Bronchial smooth muscle cell (primary cell): ENCODE measurements at places on chromosomes 11 and 22. TPM values are rescaled to one million over a fixed set of nuclear protein-coding genes. Genes with fewer than 3 reads are reported as not detected.

Gene MS4A15
- total RNA-seq = not detected in 2 replicates

Gene ASCC2
- total RNA-seq = 21.3 and 31.9 TPM in 2 replicates

Gene ADM
- 183 and 196 TPM in 2 replicates for total RNA-seq

Gene SCGB2A2
- not detected in 2 replicates for total RNA-seq

Gene MB
- 0.16 TPM in 1 of 2 replicates, not detected in the other for total RNA-seq

Gene SDHAF2
- total RNA-seq = 33.8 and 42.6 TPM in 2 replicates

Gene PKP3
- total RNA-seq = 1.5 and 3.2 TPM in 2 replicates

Gene CARD18
- total RNA-seq = not detected in 2 replicates

Gene TEX54
- not detected in 2 replicates for total RNA-seq

Gene MMP12
- total RNA-seq = 0.26 and 2.8 TPM in 2 replicates

Gene TPBGL
- total RNA-seq = not detected in 2 replicates

Gene PLAAT5
- total RNA-seq = 0.52 TPM in 1 of 2 replicates, not detected in the other
